ENCODE measurements at places on chromosomes 4 and X.

DNA sequence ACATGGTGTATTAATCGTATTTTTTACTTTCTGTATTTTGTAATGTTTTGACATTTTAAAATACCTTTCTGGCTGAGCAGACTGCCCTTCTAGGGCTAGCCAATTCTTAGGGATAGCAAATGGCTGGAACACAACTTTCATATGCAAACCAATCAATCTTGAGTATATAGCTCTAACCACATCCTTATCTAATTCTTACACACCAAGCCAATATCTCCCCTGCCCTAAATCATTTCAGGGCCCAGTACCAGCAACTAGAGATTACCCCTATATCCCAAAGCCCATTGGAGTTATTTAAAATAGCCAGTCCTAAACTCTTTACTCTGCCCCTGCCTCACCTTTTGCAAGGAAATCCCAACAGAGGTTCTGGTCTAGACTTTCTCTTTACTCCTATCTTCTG lies 58.3 kb downstream of the INTS12 start:
- DNase-seq = no peak

- no peak for DNase-seq
Measured at GRCh38 chr4:3046162-3046561, 28.2 kb downstream of the HTT-AS start.

- DNase-seq = no peak
Measured at GRCh38 chr4:100188829-100189228, 1.4 kb downstream of the DDIT4L start.

GRCh38 chrX:133417364-133417763 lies 2.1 kb upstream of the GPC4 start:
- DNase-seq = peak; percentile 50

Data from ELF-1 (cell line).